ENCODE measurements at places on chromosomes 1 and 21.

DNA sequence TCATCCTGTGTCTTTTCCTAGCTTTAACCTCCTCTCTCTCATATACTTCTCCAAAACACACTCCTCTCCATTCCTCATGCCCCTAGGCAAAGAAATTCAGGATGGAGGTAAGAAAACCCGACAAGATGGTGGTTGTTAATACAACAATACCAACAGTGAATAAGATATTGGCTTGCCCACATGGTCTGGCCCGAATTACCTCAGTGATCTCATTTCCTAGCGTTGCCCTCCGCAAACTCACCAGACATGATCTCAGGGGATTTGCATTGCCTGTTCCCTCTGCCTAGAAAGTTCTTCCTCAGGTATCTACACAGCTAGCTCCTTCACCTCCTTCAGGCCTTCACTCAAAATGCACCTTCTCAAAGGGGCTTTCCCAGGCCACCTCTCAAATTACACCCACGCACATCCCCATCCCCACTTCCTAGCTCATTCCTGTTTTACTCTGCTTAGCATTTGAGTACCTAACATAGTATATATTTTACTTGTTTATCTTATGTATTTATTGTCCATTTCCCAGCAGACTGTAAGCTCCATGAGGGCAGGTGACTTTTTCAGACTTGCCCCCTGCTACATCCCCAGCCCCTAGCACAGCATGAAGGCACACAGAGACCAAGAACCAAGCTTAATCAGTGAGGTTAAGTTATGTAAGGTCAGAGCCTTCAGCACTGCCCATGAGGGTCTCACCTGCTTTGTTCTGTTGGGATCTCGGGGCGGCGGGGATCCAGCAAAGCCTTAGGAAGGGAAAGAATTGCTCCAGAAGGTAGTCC lies 10.2 kb upstream of the UBR4 start:
- DNase-seq: no peak

DNA sequence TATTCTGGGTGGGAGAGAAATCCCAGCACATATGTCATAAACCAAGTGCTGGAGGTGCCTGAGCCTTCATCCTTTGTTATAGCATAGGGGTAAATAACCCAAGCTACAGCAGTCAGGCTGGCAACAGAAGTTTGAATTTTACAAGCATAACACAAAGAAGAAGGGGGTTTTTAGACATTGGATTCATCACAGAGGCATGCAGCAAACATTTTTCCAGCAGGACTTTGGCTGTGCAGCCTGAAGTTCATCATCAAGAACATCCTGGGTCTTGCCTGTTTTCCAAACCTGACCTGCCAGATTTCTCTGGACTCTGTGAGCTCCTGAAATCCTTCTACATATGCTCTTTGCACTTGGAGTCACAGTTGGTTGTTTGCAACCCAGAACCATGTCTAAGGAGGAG lies 16.2 kb downstream of the PTGER3 start:
- no peak for DNase-seq

GRCh38 chr1:232872738-232873137 lies 67.5 kb downstream of the MAP10 start:
- DNase-seq: no peak

- no peak for DNase-seq
Measured at GRCh38 chr1:218620956-218621355, 275.8 kb downstream of the TGFB2 start.

DNA sequence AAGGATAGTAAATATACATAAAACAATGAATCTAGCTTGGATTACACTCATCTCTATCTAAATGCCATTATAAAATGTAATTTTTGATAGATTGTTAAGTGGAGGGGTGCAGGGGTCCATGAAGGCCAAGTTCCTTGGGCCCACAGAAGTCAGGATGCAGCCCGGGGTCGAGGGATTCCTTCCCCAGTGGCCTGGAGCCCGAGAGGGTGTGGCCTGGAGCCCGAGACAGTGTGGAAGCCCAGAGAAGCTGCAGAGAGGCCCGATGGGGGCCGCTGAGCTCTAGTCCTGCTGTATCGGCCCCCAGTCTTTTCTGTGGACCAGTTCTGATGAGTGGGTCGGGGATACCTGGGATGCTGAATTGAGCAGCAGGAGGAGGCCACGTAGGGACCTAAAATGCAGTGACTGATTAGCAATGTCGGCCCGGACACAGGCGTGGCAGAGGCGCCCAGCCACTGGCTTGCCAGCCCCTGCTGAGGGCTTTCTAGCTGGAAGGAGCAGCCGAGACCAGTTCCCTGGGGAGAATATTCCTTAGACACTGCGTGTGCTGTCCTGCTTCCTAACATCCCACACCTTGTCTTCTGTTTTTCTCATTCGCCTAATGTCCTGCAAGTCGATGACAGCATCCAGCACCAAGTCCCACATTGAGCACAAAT lies 38.9 kb downstream of the UMODL1 start:
- DNase-seq: no peak

GRCh38 chr1:210692796-210693195 lies 364.1 kb downstream of the HHAT start:
- DNase-seq: no peak

DNA sequence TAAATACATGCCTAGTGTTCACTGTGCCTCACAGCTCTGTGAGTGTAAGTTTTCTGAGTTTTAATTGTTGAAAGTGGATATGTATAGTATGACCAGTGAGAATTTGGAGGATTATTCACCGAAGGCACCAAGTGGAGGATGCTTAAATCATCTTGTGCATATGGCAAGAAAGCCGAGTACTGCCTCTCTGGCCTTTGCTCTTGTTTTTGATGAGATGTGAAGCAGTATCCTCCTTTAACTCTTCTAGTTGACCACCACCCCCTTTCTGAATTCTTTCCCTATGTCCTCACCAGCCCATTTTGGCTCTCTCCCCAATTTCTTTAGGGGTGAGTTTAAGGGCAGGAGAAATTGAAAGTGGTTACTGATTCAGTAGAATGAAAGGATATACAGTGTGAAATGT lies 130.4 kb downstream of the SYT2 start:
- DNase-seq: no peak

- no peak for DNase-seq
Measured at GRCh38 chr1:206680279-206680678, 4.4 kb upstream of the MAPKAPK2 start.

- DNase-seq: no peak
Measured at GRCh38 chr1:229657993-229658755, 32.1 kb downstream of the URB2 start.

DNA sequence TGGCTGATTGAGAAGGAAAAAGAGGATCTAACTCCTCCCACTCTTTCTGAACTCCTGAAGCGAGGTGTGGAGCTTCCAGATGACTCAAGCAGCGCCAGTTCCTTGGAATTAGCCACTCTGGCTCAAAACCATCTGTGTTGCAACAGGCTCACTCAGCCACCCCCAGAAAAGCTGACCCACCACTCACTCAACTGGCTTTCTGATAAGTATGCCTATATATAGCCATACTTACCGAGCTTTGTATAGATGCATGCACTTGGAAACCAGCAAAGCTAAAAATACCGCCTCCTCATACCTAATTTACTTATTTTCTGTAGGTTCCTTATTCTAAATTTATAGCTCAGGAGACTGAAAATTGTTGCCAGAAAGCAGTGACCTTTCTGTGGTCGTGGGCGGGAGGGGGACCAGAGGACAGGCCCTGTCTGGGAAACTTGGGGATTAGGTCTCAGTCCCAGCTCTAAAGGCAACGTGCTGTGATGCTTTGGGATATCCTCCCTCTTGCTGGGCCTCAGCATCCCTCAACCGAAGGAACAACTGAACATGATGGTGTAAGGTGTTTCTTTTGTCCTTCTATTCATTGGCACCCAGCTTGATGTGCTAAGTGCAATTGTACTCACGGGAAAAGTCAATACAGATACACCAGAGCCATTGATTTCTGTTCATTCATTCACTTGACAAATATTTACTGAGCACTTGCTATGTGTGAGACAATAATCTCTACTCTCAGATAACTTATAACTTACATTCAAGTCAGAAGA lies 65.7 kb downstream of the NENF start:
- no peak for DNase-seq

DNA sequence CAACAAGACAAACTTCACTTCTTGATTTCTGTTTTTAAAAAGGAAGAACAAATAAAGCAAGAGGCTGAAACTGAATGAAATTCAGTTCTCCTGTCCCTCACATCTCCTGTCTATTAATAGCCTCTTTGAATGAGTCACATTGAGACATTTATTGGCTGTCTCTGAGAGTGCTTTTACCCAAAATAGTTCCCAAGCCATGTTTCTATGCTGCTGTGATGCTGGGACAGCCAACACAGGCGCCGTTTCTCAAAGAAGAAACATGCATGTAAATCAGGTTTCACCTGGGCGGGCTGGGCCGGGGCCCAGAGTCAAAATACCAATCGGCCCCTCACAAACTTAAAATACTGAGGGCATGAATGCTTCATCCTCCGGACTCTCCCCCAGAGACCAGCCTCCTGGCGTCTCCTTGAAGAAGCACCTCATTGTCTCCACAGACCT lies 105.2 kb downstream of the EDEM3 start:
- DNase-seq: no peak

GRCh38 chr1:216807696-216808095 lies 84.5 kb upstream of the ESRRG start:
- DNase-seq: no peak

GRCh38 chr1:27106561-27107323 lies 48.2 kb downstream of the SLC9A1 start:
- DNase-seq: no peak

GRCh38 chr21:29164323-29164942 lies 34.0 kb downstream of the MAP3K7CL start:
- DNase-seq: peak; percentile 58

DNA sequence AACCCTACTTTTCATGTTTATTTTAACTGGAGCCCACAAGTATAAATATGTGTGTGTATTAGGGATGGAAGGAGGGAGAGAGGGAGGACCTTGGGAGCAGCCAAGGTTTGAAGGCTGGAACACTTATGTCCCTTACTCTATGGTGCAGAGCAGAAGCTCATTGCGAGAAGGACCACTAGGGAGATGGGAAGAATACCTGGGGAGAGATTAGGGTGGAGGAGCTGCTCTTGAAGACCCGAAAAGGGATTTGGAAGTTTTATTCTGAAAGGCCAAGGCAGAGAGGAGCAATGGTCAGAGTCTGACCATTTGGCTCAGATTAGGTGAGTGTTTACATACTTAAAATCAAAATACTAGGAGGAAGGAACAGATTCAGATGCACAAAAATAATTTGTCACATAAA lies 8.1 kb downstream of the CD2 start:
- DNase-seq: peak; percentile 41

GRCh38 chr1:241479294-241479693 lies 40.3 kb downstream of the FH start:
- DNase-seq: no peak

DNA sequence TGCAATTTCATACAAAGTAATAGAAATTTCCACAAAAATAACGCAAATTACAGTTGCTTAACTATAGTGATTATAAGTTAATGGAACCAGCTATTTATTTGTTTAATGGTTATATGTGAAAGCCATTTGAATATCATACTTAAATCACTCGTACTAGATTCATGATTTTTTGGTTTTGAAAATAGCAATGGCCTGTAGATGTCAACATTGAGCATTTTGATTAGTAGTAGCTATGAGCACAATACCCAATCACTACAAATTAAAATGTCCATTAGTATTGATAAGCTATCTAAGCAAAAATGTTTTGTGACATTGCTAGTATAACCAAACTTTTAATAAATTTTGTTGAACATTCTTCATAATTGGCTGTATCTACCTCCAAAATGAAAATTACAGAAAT lies 10.0 kb downstream of the COL24A1 start:
- DNase-seq: no peak

GRCh38 chr1:218454700-218455282 lies 109.7 kb downstream of the TGFB2 start:
- DNase-seq: no peak

DNA sequence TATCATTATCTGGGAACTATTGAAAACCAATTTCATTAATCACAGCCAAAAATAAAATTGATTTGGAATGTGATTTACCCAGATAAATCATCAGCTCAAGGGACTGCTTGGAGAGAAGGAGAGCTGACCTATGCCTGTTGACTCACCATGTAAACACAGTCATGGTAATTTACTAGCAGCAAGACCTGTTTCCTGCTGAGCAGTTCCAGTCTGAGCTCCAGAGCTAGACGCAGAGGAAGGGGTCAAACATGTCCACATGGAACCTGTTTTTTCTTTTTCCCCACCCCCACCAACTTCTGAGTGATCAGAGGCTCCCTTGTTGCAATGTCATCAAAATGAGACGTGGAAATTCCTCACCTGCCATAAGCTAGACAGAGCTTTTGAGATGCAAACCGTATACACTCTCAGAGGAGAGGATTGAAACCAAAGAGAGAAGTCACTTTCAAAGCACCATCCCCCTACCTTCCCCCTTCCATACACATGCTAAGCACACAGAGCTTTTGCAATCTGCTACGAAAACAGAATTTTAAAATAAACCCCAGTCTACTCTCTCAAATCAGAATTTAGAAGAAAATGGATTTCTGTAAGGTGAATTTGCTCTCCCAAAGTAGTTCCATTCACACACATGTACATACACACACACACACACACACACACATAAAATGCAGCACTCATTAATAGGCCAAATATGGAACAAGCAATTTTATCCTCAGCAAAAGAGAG lies 55.9 kb upstream of the PTGFRN start:
- DNase-seq: peak; percentile 28

- no peak for DNase-seq
Measured at GRCh38 chr1:180170546-180171151, 16.0 kb downstream of the QSOX1 start.

GRCh38 chr1:208271236-208271635 lies 27.1 kb upstream of the PLXNA2 start:
- no peak for DNase-seq

DNA sequence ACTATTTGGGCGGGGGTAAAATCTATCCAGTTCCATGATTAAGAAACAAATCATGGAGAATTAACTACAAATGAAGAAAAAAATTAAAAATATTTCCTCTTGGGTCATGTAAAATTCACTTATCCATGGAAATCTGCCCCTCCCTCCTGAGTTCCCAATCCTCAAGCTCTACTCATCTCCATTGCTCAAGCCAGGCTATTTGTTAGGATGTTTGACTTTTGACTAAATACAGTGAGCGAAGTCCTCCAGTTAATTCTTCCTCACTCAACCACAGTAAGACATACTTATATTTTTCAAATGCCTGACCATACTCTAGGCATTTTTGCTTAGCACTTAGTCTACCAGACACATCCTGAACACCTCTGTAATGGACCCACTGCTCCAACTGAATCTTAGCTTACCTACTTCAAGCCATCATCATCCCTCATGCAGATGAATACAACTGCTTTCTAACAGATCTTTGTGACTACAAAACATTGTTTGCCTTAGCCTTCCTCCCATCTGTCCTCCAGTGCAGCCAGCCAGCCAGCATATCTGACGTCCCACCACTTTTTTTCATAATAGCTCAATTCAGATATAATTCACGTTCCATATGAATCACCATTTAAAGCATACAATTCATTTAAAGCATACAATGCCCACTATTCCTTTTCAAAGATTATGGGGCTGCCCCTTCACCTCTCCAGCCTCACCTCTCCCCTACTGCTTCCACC lies 154.2 kb downstream of the RERE start:
- no peak for DNase-seq

- DNase-seq: no peak
Measured at GRCh38 chr1:1835546-1835945, 55.3 kb downstream of the GNB1 start.

GRCh38 chr1:173603056-173603591 lies at the start of gene SLC9C2:
SLC9C2 (minus strand) TSS chr1:173603072; CDS start chr1:173601776, 1,296 bp downstream.
- DNase-seq: no peak

GRCh38 chr1:51249445-51249844 lies 13.4 kb downstream of the RNF11 start:
- DNase-seq: no peak

GRCh38 chr21:41961282-41961701 lies 7.5 kb upstream of the C2CD2 start:
- DNase-seq: no peak
